ENCODE measurements at places on chromosomes 11 and 22. TPM values are rescaled to one million over a fixed set of nuclear protein-coding genes. Genes with fewer than 3 reads are reported as not detected.

KIRREL3 gene
- polyA plus RNA-seq: 1.6 TPM

CASP5 gene
- polyA plus RNA-seq: not detected

PKP3 gene
- 7.0 TPM for polyA plus RNA-seq

CDC45 gene
- polyA plus RNA-seq: 19.6 TPM

- DNase-seq: no peak
Measured at GRCh38 chr11:62931499-62932278, 10.5 kb upstream of the CHRM1 start.
